ENCODE measurements at places on chromosomes 12 and 14.
A peak's percentile ranks its signal among the peaks of the same experiment; 100 is the strongest.

- DNase-seq = no peak
Observed at GRCh38 chr12:99804715-99805114, 157.2 kb downstream of the GARIN6 start.

DNA sequence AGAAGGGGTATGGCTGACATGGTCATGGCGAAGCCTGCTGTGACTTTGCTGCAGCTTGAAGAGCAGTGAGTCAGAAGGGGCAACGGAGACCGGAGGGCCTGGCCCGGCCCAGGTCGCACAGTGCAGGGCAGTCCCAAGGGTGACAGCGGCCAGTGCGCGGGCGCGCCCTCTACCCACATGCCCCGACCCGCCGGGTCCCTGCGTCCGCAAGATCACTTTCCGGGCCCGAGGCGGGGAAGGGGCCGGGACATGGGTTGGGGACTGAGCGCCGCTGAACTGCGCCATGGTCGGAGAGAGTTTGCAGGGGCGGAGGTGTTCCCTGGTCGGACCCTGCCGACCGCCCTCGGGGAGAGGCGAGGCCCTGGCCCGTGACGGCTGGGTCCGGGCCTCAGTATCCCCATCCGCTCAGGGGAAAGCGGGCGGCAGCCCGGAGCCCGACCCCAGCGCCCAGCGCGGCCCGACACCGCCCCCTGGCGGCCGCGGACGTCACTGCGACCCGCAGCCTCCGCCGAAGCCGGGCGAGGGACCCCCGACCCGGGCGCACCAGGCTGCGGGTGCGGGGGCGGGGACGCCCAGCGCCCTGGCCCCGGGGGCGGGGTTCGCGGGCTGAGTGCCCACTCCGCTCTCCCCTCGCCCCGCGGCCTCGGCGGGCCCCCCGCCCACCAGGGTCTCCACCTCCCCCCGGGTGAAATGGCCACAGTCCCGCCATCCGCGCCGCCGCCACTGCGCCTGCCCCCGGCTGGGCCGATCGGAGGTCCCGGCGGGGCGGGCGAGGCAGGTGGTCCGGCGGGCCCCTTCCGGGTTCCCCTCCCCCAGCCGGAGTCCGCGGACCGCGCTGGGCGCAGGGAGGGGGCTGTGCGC is 7.2 kb upstream of the ANKRD9 start:
- DNase-seq = peak; percentile 21

GRCh38 chr14:49702725-49703124 is 9.8 kb downstream of the KLHDC1 start:
- peak; percentile 39 for DNase-seq

- DNase-seq = no peak
Observed at GRCh38 chr14:73280903-73281302, 43.6 kb downstream of the PAPLN start.

- peak; percentile 63 for DNase-seq
Observed at GRCh38 chr12:54579696-54580333, 8.6 kb downstream of the PPP1R1A start.

DNA sequence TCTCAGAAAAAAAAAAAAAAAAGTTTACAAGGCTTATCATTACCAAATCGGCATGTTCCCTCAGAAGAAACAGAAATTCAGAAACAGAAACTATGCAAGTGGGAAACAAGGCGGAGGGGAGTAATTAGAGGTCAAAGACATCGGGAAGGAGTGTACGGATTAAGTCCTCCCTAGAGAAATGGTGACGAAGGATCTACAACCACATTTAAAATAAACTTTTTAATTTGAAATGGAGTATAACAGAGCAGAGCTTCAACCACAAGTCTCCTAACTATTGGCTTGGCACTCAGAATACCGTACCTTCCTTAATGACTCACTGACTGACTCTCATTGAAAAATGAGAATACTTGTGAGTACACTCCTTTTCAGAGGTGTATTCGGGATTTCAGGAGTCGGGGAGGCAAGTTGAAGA is 908 bp downstream of the ENTPD5 start:
- peak; percentile 80 for DNase-seq

DNA sequence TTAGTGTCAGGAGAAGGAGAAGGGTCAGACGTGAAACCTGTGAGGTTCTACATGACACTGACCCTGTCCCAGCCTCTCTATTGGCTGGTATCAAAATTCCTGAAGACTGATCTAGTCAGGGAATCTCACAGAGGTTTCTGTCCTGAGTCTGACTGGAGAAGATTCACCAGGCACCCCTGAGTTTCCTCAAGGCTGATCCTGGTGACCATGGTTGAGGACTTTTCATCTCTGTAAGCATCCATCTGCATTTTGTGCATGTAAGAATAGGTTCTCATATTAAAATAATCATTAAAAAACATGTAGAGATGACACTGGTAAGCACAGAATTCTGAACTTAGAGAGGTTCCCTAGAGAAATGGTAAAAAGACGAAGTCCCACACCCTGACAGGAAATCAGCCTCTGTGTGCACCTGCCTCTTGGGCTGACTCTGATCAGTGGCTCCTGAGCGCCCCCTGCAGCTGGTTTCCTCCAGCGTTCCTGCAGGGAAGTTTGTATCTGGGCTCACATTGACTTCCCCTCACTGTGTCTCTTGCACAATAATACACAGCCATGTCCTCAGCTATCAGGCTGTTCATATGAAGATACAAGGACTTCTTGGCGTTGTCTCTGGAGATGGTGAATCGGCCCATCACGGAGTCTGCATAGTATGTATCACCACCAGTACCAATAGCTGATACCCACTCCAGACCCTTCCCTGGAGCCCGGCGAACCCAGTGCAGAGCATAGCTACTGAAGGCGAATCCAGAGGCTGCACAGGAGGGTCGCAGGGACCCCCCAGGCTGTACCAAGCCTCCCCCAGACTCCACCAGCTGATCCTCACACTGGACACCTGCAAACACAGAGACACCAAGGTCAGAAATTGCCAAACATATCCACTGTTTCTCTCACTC is 991.9 kb downstream of the TMEM121 start:
- no peak for DNase-seq

GRCh38 chr14:57769863-57770523 is 95.9 kb downstream of the SLC35F4 start:
- DNase-seq = no peak

DNA sequence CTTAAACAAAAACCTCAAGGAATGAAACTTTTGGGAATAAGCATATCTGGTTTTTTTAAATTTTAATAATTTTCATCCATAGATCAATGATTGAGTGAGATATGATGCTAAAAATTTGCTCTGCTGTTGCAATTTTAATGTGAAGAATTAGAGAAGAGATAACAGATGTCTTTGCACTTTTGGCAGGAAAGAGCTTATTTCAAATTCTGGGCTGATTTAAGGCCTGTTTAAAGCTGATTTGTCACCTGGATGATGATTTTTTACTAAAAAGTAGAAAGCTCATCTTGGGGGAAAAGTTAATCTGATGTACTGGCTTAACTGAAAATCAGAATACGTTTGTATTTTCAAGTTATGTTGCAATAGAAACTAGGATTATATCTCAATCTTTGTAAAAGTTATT is 268.9 kb upstream of the NOVA1 start:
- no peak for DNase-seq

DNA sequence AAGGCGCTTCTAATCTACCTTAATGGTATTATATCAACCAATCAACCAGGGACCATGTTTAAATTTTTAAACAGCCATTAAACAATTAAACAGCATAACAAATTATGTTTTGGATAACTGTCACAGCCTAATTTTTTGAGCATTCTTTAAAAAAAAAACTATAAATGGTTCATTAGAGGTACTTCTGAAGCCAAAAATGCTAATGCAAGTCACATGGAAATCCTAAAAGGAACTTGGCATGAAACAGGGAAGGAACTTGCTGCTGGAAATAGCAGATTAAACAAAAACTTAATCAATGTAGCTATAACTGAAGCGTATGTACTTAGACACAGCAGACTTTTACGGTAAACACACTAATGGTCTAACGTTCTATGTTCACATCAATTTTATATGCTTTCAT is 190.2 kb upstream of the BTG1 start:
- DNase-seq = no peak

DNA sequence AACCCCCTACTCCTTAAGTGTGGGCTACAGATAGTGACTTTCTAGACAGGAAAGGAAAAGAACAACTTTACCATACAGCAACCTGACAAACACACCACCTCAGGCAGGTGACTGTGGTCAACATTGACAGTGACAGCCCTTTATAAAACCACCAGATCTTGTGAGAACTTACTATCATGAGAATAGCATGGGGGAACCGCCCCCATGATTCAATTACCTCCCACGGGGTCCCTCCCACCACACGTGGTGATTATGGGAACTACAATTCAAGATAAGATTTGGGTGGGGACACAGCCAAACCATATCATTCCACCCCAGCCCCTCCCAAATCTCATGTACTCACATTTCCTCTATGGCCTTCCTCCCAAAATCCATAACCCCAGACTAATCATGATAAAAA is 16.3 kb downstream of the OR10P1 start:
- DNase-seq = no peak

- peak; percentile 51 for DNase-seq
Observed at GRCh38 chr12:45726603-45727300, 2.8 kb upstream of the ARID2 start.

DNA sequence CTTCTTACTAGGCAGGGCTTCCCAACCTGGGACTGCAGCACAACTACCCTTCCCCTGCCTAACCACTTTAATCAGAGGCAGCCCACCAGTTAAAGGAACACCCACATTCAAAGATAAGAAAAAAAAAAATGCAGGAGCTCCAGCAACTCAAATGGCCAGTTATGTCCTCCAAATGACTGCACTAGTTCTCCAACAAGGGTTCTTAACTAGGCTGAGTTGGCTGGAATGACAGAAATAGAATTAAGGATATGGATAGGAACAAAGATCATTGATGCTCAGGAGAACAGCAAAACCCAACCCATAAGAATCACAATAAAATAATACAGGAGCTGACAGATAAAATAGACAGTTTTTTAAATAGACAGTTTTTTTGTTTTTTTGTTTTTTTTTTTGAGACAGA is 154.2 kb downstream of the PLCZ1 start:
- DNase-seq = no peak

DNA sequence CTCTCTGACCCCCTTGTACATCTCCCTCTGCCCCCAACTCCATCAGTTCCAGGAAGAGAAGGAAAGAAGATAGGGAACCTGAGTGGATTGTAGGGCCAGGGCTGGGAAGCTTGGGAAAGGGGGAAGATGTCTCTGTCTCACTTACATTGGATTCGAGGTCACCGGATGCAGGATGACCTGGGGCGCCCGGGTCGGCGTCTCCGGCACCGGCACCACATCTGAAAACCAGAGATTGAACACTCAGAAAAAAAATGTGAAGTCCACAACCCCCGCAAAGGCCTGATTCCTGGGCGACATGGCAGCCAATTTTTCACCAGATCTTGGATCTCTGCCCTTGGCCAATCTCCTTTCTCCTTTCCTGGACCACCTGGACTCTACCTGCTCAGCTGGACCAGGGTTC is 169.4 kb upstream of the NOS1 start:
- DNase-seq = no peak

DNA sequence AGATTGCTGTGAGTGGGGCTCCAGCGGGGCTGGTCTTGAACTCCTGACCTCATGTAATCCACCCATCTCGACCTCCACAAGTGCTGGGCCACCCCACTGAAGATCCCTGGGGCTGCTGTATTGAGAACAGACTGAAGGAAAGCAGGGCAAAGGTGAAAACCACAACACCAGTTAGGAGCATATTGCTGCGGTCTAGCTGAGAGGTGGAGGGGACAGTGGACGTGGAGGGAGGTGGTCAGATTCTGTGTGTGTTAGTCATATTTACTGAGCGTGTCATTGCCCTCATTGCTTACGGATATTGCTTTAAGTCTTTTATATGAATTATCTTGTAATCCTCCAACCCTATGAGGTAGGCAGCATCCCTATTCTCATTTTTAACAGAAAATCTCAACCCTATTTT is 69.0 kb upstream of the OVCH1 start:
- peak; percentile 76 for DNase-seq

GRCh38 chr14:29064305-29064900 is 297.8 kb downstream of the FOXG1 start:
- DNase-seq = no peak

- no peak for DNase-seq
Observed at GRCh38 chr14:29681316-29681715, 246.3 kb downstream of the PRKD1 start.

DNA sequence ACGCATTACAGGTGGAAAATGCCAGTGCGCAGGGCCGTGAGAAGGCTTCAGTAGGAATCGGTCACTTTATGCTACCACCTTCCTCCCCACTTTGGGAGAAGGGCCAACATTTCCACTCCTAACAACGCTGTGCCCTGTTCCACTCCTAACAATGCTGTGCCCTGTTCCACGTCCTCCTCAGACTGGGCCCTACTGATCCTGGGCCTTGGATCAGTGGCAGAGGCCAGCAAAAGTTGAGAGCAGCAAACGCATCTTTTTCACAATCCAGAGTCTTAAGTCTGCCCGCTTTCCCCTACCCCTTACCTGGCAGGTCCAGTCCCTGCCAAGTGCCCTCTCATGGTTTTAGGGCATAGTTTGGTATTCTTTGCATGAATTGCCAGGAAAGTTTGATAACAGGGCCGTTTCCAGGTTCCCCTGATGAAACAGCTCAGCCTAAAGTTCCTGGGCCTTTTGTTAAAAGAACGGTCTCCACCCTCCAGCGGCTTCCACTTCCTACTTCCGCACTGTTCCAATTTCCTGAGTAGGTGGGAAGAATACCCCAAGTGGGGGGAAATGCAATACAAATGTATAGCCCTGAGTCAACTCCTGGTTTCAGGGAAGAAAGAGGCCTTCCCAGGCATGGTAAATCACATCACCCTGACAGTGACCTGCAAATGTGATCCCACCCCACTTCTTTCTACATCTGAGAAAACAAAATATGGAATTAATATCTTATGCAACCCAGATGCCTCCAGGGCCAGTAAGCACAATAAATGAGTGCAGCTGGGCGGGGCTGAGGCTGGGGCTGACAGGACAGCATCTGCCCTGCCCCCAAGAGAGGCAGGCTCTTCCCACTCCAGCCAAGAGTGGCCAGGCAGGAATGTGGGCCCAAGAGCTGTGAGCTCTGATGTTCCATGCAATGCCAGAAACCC is 15.0 kb downstream of the KCTD10 start:
- peak; percentile 95 for DNase-seq

DNA sequence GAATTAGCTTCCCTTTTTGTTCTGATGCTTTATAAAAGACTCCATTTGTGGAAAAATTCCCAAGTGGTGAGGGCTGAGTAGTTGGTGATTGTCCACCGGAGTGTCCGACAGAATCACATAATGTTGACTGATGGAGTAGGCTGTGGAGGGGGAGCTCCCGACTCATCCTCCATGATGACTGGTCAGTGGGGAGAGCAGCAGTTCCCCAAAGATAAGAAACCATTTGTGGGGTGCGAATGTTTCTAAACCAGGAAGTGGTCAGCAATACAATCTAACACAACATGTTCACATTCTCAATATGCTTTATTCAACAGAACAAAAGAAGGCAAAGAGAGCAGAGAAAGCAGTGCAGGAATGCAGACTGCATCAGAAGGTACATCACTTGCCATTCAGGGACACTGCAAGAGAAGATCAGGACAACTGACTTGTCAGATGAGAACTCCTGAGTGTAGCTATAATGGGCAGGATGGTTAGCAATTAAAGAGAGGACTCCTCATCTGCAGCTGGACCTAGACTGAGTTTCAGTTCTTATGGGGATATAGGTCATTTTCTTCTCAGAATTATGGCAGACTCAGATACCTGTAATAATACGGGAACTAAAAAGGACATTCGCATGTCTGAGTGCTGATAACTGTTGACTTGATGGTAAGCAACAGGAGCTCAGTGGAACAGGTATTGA is 5.4 kb downstream of the KRT6B start:
- DNase-seq = no peak
